Pancreas (tissue), 10 donors: ENCODE measurements at places on chromosomes 7 and 10. TPM values are rescaled to one million over a fixed set of nuclear protein-coding genes. Genes with fewer than 3 reads are reported as not detected.

DIP2C gene
- 5.5 TPM for polyA plus RNA-seq

GPR85 gene
- polyA plus RNA-seq: 1.2 TPM

SLC29A4 gene
- 45.5 TPM for polyA plus RNA-seq

GPR37 gene
- 0.80 TPM for polyA plus RNA-seq

CUBN gene
- 1.0 TPM for polyA plus RNA-seq
